ENCODE measurements at places on chromosomes 7 and 10.

DNA sequence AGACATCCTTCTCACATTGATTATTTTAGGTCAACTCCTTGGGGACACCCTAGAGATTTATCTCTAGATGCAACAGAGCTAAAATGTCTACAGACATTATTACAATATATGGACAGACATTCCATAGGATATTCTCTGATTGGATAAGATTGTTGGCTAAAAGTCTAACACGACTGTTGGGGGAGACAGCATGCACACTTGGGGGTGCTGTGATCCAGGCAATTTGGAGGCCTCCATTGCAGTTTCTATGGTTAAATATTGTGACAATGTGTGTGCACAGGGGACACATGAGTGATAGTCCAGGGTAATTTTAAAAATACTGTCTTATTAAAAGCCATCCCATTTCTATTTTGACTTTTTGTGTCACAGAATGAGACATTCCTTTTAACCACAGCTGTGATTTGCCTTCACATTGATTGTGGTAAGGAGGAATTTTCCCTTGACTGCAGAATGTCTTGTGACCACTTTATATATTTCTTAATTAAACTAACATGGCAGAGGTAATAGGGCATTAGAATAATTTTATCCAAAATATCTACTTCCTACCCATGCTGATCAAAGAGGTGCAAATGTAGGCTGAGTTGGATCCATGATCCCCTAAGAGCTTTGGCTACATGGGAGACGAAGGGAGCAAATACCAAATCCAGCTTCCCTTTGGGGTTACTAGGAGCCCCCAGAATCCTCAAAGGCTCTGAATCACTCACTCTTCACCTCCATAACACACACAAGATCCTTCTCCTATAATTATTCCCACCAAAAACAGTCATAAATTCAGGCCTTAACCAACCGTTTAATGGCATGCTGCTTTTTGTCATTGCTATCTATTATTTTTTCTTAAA is 7.3 kb downstream of the TFPI2 start:
- DNase-seq: no peak

DNA sequence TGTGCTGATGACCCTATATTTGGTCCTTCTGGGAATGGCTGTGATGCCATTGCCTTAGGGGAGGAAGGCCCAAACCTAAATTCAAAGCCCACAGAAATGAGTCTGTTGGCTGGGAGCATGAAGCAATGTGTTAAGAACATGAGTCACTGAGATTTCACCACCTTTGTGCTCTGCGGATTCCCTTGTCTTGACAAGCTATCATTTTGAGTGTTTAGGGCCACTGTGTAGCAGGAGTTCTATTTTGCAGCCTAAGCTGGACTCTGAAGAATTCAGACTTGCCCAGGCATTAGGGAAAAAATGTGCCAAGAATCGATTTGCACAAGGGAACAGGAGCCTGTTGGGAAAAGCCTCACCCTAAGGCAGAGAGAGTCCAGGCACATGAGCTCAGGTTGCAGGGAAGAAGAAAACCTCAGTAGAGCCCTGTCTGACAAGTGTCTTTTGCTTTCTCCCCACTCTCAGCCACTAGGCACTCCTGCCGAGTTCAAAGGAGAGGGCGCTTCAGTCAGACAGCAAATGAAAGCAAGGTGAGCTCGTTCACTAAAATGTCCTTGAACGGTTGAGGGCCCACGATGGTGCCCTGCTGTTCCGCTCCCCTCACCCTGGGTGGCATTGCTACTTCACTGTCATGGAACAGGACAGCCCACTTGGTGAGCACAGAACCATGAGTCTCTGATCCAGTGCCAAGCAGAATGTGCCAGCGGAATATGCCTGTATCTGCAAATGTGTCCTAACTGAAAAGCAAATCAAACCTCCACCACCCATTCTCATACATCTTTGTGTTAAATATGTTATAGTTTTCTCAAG is 93.6 kb downstream of the PRLHR start:
- DNase-seq: no peak

- no peak for DNase-seq
Measured at GRCh38 chr7:28847681-28848080, 110.4 kb downstream of the TRIL start.

- DNase-seq: no peak
Measured at GRCh38 chr10:49009199-49009979, 69.7 kb upstream of the LRRC18 start.

DNA sequence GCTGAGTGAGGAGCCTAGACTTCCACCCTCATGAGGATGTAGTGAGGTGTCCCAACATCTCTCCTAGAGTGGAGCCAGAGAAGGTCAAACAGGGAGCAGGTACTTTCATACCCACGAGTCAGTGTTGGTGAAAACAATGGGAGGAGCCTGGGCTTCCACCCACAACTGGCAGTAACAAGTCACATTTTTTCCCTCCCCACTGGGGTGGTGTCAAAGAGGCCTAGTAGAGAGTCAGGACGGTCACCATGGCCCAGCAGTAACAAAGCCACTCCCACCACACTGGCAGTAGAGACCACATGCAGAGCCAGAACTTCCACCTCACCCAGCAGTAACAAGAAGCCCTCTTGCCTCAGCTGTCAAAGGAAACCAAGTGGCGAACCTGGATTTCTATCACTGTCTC is 280.2 kb upstream of the IMMP2L start:
- DNase-seq: no peak
